Sigmoid colon (tissue), 7 donors: ENCODE measurements at places on chromosomes 12 and 14. TPM values are rescaled to one million over a fixed set of nuclear protein-coding genes. Genes with fewer than 3 reads are reported as not detected.

DNA sequence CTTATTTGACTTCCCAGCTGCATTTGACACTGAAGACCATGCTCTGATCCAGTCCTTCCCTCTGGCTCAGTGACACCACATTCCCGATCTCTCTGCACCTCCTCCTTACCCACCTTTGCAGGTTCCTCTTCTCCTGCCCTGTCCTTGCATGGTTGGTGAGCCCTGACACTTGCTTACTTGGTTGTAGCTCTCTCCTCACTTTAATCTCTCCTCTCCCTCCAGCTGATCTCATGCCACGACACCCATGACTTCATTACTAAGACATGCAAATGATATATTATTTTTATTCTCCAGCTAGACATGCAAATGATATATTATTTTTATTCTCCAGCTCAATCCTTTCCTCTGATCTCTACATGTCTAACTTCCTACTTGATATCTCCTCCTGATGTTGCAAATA, at the start of gene SERPINA9:
Gene SERPINA9, minus strand, starts transcription at position 175 of the 400 bp plus-strand sequence. CDS start 6,357 bp downstream, outside the sequence.
- no peak for DNase-seq

The RDH16 gene
- total RNA-seq: 0.27 TPM

The MDM2 gene
- total RNA-seq: 55.4 TPM

- DNase-seq: no peak
These were observed 60.1 kb downstream of the SEL1L start for GRCh38 chr14:81473456-81474147.

GRCh38 chr14:30317729-30318128, 241.2 kb upstream of the G2E3 start:
- DNase-seq: no peak

DNA sequence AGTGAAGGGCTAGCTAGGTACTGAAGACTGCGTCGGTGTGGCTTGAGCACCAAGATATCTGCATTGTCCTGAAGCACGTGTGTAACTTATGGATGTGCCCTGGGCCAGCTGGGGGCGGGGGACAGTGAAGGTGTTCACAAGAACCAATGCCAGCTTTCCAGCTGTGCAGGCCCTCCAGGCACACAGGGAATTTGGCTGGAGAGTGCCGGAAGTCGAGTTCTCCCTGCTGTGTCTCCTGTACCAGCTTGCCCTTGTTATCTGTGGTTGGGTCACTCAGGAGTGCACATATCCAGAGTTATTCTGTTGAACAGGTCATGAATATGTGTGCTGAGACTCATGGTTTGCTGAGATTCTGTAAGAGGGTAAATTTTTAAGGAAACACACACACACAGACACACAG, 75.9 kb upstream of the CRY1 start:
- DNase-seq: no peak

DNA sequence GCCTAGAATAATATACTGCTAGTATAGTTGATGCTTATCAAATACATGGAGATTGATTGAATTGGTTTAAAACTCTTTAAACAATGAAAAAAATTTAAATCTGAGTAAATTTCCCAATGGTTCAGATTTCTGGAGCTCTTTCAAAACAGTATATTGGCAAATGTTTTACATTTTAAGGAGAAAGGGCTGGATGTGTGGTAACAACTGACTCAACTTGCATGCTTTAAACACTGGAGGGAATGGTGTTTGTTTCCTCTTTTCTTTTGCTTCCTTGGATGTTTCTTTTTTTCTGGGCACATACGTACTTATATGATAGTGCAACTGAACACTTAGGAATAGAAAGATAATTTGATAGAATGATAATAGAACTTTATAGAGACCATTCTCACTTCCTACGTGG, 73.8 kb upstream of the RFX4 start:
- no peak for DNase-seq

DNA sequence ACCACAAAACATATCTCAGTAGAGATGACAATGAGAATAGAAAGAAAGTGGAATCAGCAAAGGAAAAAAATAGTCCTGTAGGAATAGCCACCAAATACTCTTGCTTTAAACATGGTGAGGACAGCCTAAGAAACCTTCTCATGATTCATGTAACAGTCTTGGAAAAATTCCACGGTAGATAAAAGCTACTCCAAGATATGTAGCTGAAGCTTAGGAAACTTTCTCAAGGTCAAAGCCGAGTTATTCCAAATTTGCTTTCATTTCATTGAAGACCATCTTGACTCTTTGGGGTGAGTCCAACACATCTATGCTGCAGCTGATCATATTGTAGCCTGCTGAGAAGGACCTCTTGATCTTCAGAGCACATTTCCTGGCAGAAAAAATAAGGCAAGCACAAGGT, 157.6 kb downstream of the PAH start:
- DNase-seq: no peak

GRCh38 chr14:52878469-52878868, 72.4 kb downstream of the FERMT2 start:
- no peak for DNase-seq

The SLC24A4 gene
- 0.99 TPM for total RNA-seq

The IL23A gene
- total RNA-seq: not detected

DNA sequence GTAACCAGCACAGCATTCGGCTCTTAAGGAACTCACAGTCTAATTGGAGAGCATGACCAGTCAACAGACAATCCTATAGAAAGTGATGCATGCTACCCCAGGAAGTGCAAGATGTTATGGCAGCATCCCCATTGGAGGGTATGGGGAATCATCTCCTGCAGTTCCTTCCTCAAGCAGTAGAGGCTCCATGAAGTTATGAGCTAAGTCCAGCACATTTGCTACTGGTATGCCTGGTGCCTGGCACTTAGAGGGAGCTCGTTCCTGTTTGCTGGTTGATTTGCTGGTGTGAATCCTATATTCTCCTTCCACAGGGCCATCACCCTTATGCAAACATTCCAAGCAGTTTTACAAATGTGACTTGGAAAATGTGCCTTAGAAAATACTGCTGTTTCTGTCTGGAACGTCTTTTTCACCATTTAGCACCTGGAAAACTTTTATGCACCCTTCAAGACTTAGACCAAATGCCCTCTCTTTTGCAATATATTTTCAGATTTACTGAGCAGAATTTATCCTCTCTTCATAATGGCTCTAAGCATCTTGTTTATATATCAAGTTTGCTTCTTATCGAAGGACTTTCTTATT, 136.1 kb upstream of the WSCD2 start:
- no peak for DNase-seq

DNA sequence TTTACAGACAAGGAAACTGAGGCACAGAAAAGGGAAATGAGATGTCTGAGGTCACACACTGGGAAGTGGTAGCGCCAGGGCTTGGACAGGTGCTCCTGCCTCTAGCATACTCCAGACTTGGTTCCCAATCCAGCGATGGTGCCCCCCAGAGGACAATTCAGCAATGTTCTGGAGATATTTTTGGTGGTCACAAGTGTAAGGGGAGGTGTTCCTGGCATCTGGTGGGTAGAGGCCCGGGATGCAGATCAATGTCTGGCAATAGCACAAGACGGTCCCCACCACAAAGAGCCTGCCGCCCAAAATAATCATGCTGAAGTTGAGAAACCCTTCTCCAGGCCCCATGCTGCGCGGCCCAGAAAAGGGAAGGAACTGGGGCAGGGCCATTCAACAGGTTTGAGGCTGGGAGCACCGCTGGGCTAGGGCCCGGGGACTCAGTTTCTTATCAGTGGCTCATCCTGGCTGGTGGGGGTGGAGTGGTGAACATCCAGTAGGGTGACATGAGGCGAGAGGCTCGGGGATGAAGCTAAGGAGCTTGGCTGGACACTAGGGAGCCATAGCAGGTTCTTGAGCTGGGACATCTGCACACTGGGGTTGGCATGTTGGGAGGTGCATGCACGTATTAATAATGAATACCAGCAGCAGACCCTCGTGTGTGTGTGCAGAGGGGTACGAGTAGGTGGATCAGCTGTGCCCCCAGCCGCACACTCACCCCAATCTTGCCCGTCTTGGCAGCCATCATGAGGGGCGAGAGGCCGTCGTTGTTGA, 35.1 kb downstream of the TRPV4 start:
- no peak for DNase-seq

DNA sequence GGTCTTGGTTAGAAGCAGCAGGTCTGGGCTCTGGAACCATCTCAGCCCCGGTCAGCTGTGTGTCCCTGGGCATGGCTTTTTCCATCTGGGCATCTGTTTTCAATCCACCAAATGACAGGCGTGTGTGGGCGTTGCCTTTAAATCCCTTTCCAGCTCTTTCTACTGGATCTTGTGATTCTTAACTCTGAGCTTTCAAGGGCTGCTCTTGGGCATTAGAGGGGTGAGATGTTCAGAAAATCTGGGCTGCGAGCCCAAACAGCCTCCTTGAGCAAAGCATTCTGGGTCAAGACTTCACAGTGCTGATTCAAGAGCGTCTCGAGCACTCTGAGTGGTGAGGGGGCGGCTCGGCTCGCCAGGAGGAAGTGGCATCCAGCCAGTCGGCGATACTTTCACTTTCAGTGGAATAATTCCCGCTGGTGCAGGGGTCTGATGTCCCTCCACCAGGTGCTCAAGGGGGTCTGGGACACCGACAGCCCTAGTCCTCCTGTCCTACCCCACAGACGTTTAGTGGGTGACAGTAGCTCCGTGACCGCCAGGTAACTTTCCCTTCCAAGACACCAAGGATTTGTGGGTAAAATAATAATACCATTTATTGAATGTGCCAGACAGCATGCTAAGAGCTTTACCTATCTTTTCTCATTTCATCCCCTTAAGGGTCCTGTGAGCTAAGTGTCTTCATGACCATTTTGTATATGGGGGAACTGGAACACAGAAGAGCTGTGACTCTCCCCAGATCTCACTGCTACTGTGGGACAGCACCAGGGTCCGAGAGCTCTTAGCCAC, 114.0 kb downstream of the PLXNC1 start:
- DNase-seq: peak; percentile 95

GRCh38 chr14:98262566-98262965, 1009.4 kb downstream of the BCL11B start:
- DNase-seq: no peak

The SPIC gene
- not detected for total RNA-seq

The PLEKHH1 gene
- 3.7 TPM for total RNA-seq

- no peak for DNase-seq
These were observed 5.7 kb upstream of the ZNF385A start for GRCh38 chr12:54390176-54390667.

GRCh38 chr12:121801595-121802484, 2.0 kb upstream of the SETD1B start:
- DNase-seq: no peak

GRCh38 chr12:47188576-47189441, 109.0 kb upstream of the AMIGO2 start:
- DNase-seq: no peak

- no peak for DNase-seq
These were observed 423.5 kb upstream of the SOX5 start for GRCh38 chr12:24373004-24373403.

- DNase-seq: no peak
These were observed 795 bp downstream of the SMAGP start for GRCh38 chr12:51269174-51270066.

DNA sequence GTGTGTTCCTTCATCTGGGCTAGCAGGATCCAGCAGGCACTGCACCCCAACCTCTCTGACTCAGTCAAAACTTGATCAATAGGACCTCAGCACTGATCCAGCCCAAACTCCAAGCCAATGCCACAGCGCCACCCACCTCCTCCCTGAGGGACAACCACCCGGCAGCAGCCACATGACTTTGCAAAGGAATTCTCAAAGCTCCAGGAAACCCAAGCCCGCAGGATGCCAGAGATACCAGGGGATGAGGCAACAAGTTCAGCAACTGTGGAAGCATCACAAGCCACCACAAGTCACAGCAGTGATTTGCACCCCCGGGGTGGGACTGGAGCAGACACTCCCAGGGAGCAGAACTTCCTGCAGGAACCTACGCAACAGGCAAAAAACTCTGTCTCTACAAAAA, 37.3 kb downstream of the ACTN1 start:
- DNase-seq: peak; percentile 83

DNA sequence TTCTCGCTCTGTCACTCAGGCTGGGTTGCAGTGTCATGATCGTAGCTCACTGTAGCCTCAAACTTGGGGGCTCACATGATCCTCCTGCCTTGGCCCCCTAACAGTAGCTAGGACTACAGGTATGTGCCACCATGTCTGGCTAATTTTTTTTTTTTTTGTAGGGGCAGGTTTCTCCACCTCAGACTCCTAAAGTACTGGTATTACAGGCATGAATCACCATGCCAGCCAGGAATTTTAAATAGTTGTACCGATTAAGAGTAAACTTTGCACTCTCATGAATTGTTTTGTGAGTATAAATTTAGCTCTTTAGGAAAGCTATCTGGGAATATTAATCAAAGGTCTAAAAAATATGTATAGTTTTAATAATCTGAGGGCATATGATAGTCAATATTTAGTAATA, 25.5 kb downstream of the YEATS4 start:
- DNase-seq: no peak

DNA sequence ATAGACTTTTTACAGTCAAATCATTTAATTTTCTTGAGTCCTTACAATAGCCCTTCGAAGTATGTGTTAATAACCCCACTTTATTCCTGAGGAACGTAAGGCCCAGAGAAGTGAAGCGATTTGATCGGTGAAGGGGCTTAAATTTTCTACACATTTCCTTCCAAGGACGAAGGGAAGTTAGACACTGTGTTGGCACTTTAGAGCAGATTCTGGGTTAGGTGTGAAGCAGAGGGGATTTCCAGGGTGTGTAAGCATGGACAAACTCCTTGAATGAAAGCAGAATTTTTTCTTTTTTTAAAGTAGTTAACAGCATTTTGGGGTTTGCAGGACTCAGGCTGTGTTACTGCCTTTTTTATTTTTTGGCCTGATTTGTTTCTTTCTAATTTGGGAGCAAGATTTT, 38.9 kb downstream of the PRORP start:
- DNase-seq: no peak

The PIK3C2G gene
- total RNA-seq: 0.66 TPM

The EFS gene
- 10.0 TPM for total RNA-seq

The FOXG1 gene
- not detected for total RNA-seq

The SLC17A8 gene
- not detected for total RNA-seq

DNA sequence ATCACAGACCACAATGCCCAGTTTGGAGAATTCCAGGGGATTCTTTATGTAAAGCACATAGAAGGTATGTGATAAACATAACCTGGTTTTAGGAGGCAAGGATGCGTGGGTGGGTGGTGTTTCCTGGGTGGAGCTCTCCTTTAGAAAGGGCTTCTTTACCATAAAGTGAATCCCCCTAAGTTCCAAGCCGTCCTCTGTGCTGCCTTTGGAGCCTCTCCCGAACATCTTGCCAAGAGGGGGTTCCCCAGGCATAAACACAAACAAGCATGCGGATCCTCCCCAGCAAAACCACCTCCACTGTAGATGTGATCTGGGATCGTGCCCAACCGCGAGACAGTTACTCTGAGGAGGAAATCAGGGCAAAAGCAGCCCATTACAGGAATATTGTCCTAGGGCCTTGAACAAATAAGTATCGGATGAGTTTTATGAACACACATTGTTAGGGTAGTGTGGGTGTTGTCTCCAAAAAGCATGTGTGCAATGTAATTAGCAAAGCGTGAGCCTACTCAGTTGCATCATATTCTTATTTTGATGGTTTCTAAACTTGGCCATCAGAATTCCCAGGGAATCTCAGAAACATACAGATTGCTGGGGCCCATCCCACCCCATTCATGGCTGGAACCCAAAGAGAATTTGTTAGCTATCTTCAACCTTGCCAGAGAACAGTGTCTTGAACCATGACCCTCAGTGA, 48.8 kb upstream of the CORO1C start:
- no peak for DNase-seq

The DAO gene
- not detected for total RNA-seq

GRCh38 chr14:76551906-76552305, 176.0 kb downstream of the ESRRB start:
- no peak for DNase-seq

GRCh38 chr12:68406134-68406576, 74.0 kb upstream of the MDM1 start:
- peak; percentile 98 for DNase-seq

The HOMEZ gene
- 6.1 TPM for total RNA-seq
